ENCODE measurements at places on chromosomes 12 and 14.

GRCh38 chr12:119180380-119181040 is 1.8 kb downstream of the HSPB8 start:
- DNase-seq = no peak

- no peak for DNase-seq
These were observed 26.7 kb downstream of the MED21 start for GRCh38 chr12:27048822-27049752.

DNA sequence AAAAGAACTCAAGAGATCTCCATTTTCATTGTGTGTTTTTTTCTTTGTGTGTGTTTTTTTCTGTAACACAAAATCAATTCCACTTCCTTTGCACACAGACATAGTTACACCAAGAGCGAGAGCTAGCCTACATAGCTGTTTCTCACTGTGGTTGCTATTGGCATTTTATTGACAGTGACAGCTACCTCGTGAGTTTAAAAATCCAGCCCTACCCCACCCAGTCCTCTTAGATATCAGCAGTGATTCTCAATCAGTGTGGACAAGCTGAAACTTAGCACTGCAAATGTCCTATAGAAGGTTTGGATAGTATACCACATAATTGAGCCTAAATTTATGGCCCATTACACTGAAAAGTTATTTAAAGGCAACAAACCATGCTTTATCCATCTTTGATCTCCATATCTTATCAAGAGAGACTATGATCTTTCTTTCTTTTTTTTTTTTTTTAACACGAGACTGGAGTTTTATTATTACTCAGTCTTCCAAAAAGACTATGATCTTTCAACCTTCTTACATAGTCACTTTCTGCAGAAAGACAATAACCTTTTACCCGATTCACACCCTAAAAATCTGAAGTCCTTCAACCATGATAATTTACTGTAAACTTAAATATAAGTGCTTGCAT is 46.8 kb downstream of the ATP2B1 start:
- no peak for DNase-seq

- DNase-seq = no peak
These were observed 305.5 kb downstream of the AEBP2 start for GRCh38 chr12:19744705-19745218.

DNA sequence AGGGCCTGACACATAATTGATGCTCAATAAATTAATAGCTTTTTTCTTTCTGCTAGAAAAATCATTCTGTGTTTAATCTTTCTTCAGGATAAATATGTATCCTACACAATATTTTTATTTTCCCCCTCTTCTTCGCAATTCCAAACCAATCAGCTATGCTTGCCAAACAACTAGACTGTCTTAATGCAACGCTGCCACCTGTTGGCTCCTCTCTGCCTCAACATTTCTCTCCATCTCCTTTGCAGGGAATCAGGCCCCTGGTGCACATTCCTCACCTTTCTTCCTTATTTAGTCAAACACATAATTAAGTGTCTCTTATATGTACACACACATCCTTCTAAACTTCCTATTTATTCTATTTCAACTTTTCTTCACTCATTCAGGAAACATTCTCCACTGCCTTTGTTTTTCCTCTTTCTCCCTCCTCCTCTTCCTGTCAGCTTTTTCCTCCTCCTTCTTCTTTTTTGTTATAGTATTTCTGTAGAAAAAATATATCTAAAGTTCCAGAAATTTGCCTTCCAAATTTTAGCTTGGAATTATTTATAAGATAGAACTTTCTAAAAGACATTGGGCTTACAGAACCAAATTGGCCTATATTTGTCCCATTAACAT is 406.0 kb downstream of the PRKD1 start:
- DNase-seq = peak; percentile 1

- DNase-seq = no peak
These were observed 41.1 kb downstream of the PROX2 start for GRCh38 chr14:74834692-74835392.

GRCh38 chr14:37232907-37233481 is 35.3 kb downstream of the MIPOL1 start:
- DNase-seq = no peak

DNA sequence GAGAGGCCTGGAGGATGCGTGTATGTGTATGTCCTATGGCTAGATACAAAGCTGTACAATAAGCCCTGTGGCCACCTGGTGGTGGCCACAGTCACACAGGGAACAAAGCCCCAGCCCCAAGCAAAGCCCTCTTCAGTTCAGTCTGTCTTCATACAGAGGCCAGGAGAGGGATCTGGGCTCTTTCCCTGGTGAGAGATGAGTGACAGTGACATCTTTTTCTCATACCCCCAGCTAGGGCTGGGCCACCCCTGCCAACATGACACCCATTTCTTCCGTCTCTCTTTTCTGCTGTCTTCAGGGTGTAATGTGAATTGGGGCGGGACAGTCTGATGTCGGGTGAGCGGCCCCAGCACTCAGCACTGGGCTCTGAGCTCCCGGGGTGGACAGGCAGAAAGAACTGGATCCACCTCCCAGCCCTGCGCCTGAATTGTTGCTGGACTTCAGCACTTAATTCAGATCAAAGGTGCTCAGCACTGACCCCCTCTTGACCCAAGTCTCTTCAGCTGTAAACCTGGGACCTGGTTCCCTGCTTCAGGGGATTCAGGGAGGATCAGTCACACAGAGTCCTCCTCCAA is 59.8 kb downstream of the SERPINA3 start:
- no peak for DNase-seq

- DNase-seq = no peak
These were observed 488.3 kb upstream of the SYT1 start for GRCh38 chr12:78376257-78376656.

- peak; percentile 29 for DNase-seq
These were observed 23.8 kb upstream of the PHC1 start for GRCh38 chr12:8890313-8891085.

GRCh38 chr12:13173012-13173932 is 23.3 kb upstream of the EMP1 start:
- peak; percentile 27 for DNase-seq

- DNase-seq = no peak
These were observed 299.4 kb upstream of the NOVA1 start for GRCh38 chr14:26897196-26897595.

DNA sequence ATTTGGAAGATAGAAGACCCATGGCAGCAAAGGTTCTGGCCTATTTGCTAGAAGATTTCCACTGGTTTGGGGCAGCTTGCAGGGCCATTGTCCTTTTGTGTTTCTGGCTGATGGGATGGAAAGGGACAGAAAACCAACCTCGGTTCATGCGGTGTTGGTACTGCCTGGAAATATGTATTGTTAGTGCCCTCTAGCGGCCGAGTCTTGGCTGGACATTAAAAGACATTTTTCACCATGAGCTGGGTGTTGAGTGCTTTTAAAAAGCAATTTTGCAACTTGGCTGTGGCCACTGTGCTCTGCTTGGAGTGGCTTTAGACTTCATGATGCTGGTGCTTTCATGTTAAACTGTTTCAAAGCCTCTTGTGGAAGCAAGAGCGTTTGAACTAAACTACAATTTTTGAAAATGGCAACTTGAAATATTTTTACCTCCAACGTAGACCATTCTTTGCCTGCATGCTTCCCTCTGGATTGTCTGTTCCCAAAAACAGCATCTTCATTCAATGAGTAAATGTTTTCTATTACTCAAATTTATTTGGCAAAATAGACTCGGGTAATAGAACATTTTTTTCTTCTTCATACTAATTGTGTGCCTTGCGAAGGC is 102.7 kb upstream of the TBX5 start:
- peak; percentile 37 for DNase-seq

DNA sequence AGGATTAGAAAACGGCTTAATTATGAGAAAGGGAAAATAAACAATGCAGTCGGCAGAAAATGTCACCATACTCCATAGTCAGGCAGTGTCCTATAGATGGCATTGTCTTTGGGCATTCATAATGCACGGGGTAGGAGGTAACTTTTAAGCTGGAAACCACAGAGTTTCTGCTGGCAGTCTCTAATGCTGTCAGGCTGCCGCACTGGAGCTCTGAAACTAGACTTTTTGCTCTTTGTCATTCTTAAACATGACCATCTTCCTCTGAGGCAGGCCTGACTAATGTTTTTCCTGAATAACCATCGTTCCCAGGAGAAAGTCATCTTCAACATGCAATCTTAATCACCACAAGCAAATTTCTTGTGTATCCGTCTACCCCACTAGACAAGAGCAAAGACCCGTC is 108.8 kb downstream of the ETNK1 start:
- no peak for DNase-seq

DNA sequence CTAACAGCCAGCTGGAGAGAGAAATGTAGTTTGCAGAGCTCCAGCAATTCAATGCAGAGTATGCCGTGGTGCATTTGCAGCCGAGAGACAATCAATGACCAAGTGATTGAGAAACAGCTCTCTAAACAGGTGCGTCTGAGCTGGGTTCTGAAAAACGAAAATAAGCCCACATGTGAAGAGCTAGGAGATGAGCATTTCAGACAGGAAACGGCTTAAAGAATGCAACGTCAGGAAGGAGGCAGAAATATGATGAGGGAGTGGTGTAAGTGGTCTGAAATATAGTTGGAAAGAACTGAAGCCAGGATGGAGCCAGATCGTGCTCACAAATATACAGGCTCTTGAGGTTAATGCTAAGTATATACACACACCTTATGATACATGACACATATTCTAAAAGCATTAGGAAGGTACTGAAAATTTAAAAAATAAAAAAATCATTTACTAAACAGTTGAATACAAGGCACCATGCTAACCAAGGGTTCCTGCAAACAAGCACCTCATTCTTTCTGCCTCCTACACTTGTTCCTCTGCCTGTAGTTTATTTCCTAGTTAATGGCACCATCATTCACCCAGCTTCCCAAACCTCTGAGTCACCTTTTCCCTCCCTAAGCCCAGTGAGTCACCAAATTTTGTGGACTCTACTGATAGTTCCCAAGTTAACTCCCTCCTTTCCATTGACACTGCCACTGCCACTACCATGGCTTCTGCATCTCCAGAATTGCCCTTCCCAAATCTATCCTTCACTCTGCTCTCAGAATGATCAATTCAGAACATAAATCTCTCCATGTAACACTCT is 2.3 kb upstream of the GARIN2 start:
- DNase-seq = no peak

DNA sequence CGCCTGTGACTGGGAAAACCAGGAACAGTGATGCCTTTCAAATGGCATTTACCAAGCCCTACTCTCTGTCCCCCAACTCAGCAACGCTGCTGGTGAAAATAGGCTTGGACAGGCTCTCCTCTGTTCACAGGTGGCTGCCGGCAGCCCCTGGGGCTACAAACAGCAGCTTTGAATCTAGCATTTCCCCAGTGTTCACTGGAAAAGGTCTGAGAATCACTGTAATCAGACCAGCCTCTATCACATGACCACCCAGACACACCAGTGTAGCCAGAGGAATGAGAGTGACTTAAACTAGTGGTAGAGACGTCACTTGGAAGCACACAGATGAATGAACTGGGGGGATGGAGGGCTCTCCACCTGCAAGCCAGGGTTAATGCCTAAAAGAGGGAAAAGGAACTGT is 151.8 kb downstream of the FOXN3 start:
- no peak for DNase-seq

- no peak for DNase-seq
These were observed 1.1 kb upstream of the FERMT2 start for GRCh38 chr14:52951681-52952554.

DNA sequence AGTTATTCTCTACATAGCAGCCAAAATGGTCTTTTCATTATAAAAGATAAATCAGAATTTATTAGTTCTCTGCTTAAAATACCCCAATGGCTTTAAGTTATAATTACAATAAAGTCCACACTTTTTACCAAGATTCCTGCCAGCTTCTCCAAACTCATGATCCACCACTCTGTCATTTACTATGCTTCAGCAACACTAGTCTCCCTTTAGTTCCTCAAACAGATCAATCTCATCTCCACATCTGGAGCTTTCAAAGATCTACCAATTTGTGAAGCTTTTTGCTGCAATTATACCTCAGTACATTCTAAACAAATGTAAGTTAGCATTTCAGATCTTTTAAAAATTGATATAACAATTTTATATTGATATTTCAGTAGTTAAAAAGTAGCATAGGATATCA is 24.9 kb downstream of the CATSPERB start:
- no peak for DNase-seq

- peak; percentile 95 for DNase-seq
These were observed 20.3 kb downstream of the RHOF start for GRCh38 chr12:121773011-121773777.

DNA sequence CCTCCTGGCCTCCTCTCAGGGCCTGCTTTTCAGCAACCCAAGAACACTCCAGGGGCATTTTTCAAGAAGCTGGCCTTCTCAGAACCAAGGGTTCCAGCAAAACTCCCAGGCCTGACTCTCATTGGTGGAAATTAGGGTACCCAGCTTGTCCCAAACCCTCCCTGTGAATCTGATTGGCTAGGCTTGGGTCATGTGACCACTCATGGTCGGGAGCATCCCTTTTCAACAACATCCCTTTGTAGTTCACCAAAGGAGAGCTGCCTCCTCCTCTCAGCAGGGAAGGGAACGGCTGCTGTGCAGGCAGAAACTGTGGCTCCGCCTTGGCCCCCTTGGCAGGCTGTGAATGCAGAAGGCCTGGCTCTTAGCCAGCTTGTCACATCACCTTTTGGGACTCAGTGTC is 94.5 kb downstream of the AACS start:
- DNase-seq = no peak

DNA sequence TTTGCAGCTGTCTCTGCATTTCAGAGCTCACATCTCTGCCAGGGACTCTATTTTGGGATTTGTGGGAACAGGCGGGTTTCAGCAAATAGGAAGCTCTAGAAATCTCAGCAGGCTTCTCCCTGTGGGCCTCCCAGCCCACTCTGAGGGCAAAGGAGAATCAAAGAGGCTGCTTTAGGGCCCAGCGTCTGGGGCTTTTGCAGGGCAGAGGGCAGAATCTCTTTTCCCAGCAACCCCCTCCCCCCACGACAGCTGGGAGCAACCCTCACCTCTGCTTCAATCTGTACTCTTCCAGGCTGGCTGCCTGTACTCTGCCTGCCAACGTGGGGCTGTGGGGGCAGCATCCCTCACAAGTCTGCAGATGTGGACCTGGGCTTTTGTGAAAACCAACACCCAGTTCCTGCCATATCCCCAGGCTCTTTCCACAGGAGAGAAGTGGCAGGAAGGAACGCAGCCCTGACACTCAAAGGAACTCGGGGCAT is 529.6 kb upstream of the TBX3 start:
- no peak for DNase-seq

GRCh38 chr12:93247313-93247991 is 130.3 kb upstream of the NUDT4 start:
- no peak for DNase-seq
